ENCODE measurements at places on chromosomes 5 and 9. TPM values are rescaled to one million over a fixed set of nuclear protein-coding genes. Genes with fewer than 3 reads are reported as not detected.

The TERT gene
- not detected for total RNA-seq

The EMB gene
- 3.0 TPM for total RNA-seq

The TNFSF8 gene
- 1.1 TPM for total RNA-seq

The MOB3B gene
- 6.2 TPM for total RNA-seq

The TTC1 gene
- 47.3 TPM for total RNA-seq

The SMC2 gene
- total RNA-seq: 14.5 TPM

The CACFD1 gene
- 19.0 TPM for total RNA-seq

The MSMP gene
- not detected for total RNA-seq

The SLC46A2 gene
- not detected for total RNA-seq

The GMCL2 gene
- total RNA-seq: not detected

The ZNF354C gene
- 59.6 TPM for total RNA-seq

The GPRIN1 gene
- 107 TPM for total RNA-seq

The OTP gene
- not detected for total RNA-seq

The PTGES gene
- total RNA-seq: 3.3 TPM

The TMEM252 gene
- not detected for total RNA-seq

The SPATA31A3 gene
- not detected for total RNA-seq

The FRMD3 gene
- 68.8 TPM for total RNA-seq

The SH3GL2 gene
- 52.3 TPM for total RNA-seq

The DEPDC1B gene
- total RNA-seq: 10.3 TPM

The PCDHA2 gene
- 11.5 TPM for total RNA-seq

The C1QTNF2 gene
- total RNA-seq: 3.1 TPM

The SOX30 gene
- total RNA-seq: not detected

The IL13 gene
- total RNA-seq: not detected

The SLC34A1 gene
- total RNA-seq: not detected

The MEIKIN gene
- total RNA-seq: 1.7 TPM

The PCDHB9 gene
- 6.1 TPM for total RNA-seq

The NIPAL4 gene
- not detected for total RNA-seq

The MARCHF6 gene
- 245 TPM for total RNA-seq
